ENCODE measurements at places on chromosomes 1 and 21.

- no peak for DNase-seq
Measured at GRCh38 chr1:42081475-42081874, 71.7 kb upstream of the GUCA2B start.

DNA sequence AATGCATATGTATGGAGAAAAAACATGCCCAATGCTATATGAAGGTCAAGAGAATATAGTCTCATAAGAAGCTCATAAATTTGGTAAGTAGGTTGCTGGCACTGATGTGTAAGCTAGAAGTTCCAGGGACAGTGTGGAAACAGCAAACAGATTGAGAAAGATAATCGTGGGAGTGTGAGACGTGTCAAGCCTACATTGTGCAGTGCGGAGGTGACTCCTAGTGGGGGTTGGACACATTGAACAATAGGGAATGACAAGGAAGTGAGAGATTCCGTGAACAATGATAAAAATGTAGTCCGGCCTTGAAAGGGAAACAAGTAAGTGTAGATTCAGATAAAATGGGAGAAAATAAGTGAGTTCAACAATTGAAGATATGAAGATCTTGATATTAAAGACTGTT, 788.4 kb upstream of the PRMT6 start:
- DNase-seq = no peak

GRCh38 chr1:98897479-98897878, 107.2 kb downstream of the PLPPR5 start:
- DNase-seq = no peak

DNA sequence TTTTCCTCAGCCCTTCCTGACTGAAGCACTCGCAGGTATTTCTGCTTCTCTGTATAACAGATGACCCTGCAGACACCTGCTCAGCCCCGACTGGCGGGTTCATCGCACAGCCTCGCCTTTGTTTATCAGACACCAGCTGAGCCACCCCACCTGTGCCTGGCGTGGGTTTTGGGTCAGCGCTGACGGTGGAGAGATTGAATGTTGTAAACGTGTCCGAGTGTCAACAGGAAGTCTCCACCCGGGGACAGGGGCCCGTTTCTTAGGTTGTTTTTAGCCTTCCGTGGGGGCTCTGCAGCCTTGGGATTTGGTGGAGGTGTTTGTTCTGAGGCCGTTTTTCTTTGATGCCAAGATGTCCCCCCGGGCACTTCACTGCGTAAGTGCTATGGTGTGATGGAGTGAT, 60.1 kb downstream of the COL18A1 start:
- DNase-seq = no peak

GRCh38 chr1:58786184-58786926, 2.5 kb upstream of the JUN start:
- no peak for DNase-seq

GRCh38 chr1:10242811-10243210, 32.4 kb downstream of the KIF1B start:
- no peak for DNase-seq

- no peak for DNase-seq
Measured at GRCh38 chr1:219965285-219966070, 37.1 kb upstream of the SLC30A10 start.

DNA sequence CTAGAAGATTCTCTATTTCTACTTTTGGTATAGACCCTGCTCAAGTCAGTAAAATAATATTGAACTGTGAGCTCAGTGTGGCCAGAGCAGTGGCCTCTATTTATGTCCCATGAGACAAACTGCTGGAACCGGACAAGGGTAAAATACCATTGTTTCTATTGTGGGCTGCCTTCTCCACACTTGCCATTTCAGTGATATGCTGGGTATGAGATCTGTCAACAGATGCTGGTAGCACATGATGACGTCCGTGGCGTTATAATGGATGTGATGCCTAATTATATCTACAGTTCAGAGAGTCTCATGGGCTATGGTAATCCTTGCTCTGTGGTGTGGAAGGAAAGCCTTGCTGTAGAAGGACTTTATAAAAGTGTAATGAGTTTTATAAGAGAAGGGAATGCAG, 2.4 kb downstream of the ACTN2 start:
- DNase-seq = no peak
